Stimulated activated CD4-positive, alpha-beta T cell treated with anti-CD3 and anti-CD28 coated beads, Interleukin-15, amount 100 ng/mL, for 1 hour (primary cell): ENCODE measurements at places on chromosomes 4 and X.

DNA sequence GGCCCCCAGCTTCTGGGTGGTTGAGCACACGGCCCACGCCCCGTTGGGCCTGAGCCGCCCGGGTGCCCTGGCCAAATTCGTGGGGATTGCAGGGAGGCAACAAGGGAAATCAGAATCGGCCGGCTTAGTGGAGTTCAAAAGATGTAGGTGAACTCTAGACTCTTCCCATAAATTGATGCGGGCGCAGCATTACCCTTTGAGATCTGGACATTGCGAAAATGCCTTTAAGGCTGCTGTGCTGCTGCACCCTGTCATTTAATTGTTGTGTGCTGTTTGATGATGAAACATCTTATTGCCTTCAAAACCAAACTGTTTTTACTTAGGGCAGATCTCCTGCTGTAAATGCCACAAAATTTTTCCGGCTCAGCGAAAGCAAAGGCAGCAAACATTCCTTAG lies 409 bp upstream of the MPP1 start:
- no peak for DNase-seq

- no peak for DNase-seq
Measured at GRCh38 chr4:6288342-6288741, 18.7 kb downstream of the WFS1 start.

DNA sequence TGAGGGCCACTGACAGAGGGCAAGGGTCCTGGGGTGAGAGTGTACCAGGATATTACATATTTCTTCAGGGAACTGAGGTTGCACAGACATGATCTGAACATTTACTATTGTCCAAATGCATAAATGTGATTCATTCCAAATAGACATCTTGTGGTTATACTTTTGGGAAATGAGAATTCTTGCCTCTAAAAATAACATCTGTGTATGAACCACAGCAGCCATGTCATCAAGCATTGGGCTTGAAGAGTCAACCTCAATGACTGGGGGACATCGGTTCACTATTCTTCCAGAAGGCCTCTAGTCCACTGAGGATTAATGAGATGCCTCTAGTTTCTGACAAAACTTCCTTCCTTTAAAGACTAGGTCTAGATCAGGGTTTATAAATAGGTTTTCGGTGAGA lies 193.1 kb upstream of the GPC4 start:
- DNase-seq, result no peak

DNA sequence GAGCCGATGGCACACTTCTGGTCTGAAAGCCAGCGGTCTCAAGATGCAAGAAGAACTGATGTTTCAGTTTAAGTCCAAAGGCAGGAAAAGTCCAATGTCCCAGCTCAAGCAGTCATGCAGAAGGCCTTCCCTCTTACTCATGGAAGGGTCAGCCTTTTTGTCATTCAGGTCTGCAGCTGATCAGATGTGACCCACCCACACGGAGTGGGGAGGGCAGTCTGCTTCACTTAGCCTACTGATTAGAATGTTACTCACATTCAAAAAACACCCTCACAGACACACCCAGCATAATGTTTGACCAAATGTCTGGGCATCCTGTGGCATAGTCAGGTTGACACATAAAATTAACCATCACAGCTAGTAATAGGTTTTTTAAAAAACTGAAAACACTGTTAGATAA lies 6.6 kb downstream of the HCCS start:
- DNase-seq, result no peak

DNA sequence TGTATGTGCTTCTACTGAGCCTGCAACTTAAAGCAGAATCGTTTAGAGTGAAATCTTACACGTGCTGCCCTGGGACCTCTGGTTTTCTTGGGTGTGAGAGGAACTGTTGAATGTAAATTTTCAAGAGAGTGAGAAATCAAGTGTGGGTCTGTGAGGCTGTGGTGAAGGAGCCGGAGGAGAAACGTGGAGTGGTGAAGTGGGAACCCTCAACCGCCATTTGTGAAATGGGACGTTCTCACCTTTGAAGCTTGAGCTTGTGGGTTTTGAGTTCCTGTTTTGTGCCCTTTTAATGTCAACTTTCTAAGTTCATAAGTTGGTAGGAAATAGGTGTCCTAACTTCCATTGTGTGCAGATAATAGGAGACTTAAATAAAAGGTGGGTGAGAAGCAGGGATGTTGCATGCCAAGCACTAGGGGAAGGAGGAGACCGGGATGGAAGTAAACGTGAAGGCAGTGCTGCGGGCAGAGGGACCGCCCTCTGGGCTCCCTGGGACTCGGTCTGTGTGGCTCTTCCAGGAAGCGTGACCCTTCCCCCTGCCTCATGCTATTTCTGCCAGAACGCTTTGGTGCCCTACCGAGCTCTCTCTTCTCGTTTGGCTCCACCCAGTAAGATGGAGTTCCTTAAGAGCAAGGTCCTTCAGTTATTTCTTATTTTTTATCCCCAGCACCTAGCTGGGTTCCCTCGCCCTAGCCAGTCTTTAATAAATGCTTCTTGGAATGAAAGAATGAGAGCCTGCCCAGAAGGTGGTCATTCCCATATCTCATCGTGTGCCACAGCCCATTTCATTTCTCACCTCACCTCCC lies 56.0 kb downstream of the TMEM131L start:
- no peak for DNase-seq

GRCh38 chr4:175540732-175541131 lies 271.3 kb downstream of the GPM6A start:
- no peak for DNase-seq

- no peak for DNase-seq
Measured at GRCh38 chrX:41604177-41604576, 84.6 kb upstream of the GPR34 start.

GRCh38 chr4:16988814-16989213 lies 90.4 kb upstream of the LDB2 start:
- no peak for DNase-seq

DNA sequence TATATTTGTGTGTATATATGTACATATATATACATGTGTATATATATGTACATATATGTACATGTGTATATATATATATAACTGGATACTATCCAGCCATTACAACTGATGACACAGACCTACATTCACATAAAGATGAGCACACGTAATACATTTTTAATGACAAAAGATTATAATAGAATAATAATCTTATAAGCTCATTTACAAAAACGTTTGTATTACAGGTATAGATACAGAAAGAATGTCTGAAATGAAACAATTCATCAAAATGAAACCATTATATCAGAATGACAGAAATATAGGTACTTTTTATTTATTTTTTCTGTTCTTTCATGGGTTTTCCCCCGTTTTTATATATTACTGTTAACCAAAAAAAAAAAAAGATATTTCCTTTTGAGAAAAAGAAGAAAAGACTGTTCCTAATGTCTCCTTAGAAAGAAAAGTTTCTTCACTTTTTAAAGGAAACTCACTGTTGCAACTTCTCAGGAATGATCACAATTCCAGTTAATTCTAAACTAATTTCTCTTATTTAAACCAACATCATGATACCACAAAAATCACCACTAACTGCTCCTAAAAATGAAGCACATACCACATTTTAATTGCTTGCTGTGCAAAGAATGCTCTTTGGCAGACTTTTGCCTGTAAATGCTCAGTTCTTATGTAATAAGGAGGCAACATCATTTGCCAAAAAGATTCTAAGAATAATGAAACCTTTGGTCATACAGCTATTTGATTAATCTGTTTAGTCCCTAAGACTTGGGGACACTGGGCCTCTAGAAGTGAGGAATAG lies 18.9 kb downstream of the LEF1 start:
- DNase-seq, result no peak

- DNase-seq, result no peak
Measured at GRCh38 chr4:75919920-75920319, 17.7 kb upstream of the PPEF2 start.

DNA sequence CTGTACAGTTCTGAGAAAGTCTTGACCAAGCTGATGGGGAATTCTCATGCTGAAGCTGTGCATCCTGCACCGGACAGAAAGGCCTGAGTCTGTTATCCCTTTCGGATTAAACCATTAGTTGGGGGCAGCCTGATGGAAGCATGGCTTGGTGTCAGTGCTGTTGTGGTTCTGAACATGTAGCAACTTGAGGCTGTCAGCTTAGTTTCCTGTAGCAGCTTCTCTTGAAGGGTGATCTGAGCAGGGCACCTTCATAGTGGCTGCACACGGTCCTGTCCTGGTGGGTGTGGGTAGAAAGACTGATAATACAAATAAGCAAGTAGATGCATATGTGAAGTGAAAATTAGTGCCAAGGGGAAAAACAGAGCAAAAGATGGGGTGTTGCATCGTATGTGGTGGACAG lies 11.7 kb downstream of the KIAA0232 start:
- DNase-seq, result no peak

- DNase-seq, result no peak
Measured at GRCh38 chr4:8780596-8781368, 90.9 kb downstream of the HMX1 start.

- no peak for DNase-seq
Measured at GRCh38 chr4:166896254-166896653, 338.0 kb downstream of the SPOCK3 start.

DNA sequence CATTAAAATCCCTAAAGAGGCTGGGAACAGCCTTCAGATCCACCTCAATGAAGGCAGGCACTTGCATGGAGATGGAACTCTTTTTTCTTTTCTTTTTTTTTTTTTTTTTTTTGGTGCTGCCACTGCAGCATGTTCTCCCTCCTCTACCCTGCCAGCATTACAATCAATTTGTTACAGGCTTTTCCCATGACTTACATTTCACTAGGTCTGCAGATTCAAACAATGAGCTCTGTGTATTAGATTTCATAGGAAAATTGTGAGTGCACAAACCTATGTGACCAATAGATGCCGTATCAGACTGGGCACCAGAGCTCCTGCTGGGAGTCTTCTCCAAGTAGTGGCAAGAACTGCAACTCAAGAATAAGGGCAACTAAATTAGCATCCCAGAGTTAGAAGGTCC lies 63.8 kb upstream of the GABRQ start:
- no peak for DNase-seq

GRCh38 chrX:52424656-52425055 lies 55.8 kb downstream of the XAGE2 start:
- no peak for DNase-seq

DNA sequence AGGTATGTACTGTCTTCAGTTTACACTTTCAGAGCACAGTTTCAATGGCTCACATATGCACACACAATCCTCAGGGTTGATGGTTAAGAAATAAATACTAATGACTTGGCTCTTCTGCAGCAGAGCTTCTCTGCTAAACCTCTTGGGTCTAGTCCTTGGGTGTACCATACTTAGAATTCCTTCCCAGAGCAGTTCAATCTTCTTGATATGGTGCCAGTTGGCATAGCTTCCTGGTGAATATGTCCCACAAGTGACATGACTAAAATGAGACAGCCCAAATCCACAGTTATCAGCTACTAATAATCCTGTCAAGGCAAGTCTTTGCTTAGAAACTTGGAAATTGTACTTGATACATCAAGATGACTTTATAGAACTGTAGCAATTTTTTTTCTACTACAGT lies 654.4 kb downstream of the IQCM start:
- no peak for DNase-seq
